Activated T-cell treated with anti-CD3 and anti-CD28 coated beads, Interleukin-2, amount 50 U/mL, for 48 hours (primary cell): ENCODE measurements at places on chromosomes 7 and 10.

GRCh38 chr7:73520673-73521635 lies 1.1 kb downstream of the BAZ1B start:
- DNase-seq = no peak

DNA sequence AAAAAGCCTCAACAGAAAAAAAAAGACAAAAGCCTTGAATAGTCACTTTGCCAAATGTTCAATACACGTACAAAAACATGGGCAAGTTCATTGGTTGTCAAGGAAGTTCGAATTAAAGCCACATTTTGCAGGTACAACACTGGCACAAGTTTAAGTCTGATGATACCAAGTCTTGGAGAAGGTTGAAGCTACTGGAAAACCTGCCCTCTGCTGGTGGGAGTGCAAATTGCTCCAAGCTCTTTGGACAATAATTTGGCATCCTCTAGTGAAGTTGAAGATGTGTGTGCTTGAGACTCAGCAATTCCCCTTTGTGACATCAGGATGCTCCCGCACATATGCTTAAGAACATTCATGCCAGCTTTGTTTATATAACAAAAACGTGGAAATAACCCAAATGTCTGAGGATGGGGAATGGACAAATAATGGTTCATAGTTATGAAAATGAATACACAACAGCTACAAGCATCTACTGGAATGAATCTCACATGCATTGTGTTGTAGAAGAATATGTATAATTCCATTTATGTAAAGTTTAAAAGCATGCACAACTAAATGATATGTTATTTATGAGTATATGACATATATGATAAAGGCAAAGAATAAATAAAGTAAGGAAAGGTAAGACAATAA lies 120.0 kb upstream of the PLPP4 start:
- DNase-seq = peak; percentile 74

DNA sequence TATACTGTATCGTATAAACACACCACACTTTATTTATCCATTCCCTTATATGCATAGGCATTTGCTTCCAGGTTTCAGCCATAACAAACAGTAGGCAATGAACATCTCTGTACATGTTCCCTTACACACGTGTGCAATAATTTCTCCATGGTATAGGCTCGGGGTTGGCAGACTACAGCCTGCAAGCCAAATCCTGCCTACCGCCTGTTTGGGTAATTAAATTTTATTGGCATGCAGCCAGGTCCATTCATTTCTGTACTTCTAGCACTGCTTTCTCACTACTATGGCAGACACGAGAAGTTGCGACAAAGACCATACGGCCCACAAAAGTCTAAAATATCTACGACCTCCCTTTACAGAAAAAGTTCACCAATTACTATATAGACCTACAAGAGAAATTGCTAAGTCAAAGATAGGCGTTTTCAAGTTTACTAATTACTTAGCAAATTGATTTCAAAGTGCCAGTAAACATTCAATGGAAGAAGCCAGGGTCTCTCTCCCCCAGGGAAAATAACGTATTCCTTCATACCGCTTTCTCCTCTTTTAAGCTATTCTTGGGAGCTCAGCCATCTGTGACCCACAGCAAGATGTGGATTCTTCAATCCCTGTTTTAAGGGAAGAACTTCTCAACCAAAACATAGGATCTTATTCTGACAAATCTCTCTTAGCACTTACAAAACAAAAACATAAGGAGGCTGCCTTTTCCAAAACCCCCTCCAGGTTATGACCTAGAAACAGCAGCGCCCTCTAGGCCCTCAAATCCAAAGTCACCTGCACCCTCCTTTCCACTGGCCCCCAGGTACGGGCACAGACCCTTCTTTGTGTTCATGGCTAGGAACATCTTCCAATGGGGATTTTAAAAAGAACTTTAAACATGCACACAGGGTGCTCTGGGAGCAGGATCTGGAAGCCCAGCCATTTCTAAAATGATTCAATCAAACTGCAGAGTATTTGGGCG lies 100.5 kb downstream of the FGFR2 start:
- DNase-seq = no peak

DNA sequence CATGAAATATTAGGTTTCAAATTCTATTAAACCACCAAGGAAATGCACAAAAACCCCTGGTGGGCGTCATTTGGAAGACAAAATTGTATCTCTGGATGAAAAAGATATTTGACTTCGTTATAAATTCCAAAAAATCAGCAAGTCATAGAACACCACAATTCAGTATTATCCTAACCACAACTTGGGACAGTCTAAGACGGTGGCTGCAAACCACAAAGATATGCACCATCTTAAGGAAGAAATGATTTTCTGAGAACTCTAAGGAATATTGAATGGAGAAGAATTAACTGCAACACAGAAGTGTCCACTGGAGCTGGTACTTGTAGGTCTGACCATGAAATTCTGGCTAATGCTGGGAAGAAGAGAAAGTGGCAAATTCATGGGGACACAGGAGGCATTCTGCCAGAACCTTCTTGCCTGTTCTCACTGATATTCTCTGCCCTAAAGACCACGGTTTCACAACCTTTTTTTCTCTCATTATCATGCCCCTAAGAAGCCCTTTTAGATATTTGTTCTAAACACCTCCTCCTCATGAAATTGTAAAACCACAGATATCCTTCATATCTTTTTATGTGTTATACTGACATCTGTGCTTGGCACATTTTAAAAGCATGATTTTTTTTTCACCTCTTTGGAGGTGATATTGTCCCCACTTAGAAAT lies 92.9 kb downstream of the SFMBT2 start:
- no peak for DNase-seq

DNA sequence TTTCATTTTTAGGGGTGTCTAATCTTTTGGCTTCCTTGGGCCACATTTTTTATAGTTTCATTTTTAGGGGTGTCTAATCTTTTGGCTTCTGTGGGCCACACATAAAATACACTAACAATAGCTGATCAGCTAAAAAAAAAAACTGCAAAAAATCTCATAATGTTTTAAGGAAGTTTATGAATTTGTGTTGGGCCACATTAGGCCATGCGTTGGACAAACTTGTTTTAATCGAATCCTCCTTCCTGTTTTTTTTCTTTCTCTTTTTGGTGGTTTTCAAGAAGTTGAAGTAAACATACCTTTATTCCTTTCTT lies 37.4 kb downstream of the ZNRF2 start:
- DNase-seq = no peak

DNA sequence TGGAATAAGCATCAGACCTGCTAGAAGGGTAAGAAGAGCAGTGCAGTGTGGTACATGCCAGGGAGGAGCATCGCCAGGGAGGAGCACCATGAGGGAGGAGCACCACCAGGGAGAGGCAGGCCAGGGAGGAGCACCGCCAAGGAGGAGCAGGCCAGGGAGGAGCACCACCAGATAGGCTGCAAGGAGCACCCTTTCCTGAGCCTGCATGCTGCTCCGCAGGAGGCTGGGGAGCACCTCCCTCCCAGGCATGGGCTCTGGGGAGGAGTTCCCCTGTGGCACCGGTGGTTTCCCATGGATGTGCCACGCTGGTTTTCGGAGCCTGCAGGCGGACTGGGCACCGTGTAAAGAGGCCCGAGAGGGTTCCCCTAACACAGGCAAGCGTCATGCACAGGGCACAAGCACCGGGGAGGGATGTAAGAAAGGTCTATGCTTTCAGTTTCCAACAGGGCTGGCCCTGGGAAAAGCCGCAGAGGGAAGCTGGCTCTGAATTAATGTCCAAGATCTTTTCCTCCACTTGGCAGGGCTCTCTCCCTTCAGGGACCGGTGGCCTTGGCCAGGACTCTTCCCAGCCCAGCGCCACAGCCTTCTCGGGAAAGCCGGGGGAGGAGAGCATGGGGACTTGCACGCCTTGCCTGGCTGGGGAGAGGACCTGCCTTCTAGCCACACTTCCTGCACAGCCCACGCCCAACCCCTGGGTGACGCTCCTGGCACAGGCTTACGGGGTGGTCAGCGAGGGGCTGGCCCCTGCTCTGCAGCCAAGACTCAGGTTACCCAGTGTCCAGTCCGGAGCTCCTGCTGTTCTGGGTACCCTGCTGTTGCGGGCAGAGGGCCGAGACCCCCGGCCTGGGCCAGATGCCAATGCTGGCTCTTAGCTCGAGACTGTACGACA lies 11.5 kb upstream of the GPER1 start:
- no peak for DNase-seq

- no peak for DNase-seq
Measured at GRCh38 chr10:404991-405390, 269.7 kb downstream of the ZMYND11 start.

DNA sequence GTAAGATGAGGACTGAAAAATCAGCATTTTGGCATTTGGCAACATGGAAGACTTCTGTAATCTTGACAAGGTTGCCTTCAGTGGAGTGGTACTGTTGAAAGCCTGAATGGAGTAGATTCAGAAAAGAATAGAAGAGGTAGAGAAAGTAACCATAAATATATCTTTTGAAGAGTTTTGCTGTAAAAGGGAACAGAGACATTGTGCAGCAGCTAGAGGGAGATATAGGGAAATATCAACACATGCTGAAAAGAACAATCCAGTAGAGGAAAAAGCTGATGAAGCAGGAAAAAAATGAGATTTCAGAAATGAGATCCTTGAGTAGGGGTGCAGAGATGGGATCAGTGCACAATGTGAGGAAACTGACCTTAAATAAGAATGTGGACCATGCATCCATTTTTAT lies 60.0 kb downstream of the RAPGEF5 start:
- no peak for DNase-seq

GRCh38 chr7:111827863-111828504 lies 265.7 kb upstream of the IMMP2L start:
- no peak for DNase-seq

GRCh38 chr7:55449205-55449991 lies 84.3 kb downstream of the LANCL2 start:
- DNase-seq = no peak

- no peak for DNase-seq
Measured at GRCh38 chr7:39613577-39613976, 9.8 kb upstream of the RALA start.

- DNase-seq = no peak
Measured at GRCh38 chr7:130841416-130841815, 107.4 kb upstream of the KLF14 start.

GRCh38 chr7:150877536-150877935 lies 25.2 kb downstream of the AOC1 start:
- DNase-seq = no peak

DNA sequence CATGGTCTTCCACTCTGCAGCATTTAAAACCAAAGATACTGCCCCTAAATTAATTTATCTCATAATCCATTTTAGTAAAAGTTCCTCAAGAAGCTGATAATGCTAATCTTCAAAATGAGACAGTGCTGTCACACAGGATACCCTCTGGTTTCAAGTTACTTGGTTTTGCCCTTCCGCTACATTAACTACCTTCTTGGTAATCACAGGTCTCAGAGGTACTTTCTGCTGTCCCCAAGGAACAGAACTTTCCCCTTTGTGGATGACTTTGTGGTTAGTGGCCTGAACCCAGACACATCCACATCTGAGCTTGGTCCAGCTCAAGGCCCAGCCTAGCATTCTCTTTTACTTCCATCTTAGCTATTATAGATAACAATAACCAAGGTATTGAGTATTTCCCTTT lies 88.8 kb upstream of the TMEM26 start:
- no peak for DNase-seq

- no peak for DNase-seq
Measured at GRCh38 chr10:91590904-91591796, 41.7 kb downstream of the PPP1R3C start.

DNA sequence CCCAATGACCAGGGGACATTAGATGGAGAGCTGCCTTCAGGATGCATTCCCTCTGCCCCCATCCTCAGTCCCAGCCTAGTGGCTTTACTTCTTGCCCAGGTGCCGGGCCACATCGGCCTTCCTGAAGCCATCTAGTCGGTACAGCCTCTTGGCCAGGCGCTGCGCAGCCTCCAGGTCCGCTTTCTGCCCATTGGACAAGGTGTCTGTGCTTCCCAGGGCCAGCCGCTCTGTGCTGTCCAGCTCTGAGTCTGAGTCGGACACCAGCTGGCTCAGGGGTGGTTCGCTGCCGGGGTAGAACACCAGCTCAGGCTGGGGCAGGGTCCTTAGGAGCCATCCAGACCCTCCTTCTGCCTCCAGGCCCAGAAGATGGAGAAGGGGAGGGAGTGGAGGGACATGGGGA lies 6.3 kb downstream of the PSD start:
- no peak for DNase-seq

DNA sequence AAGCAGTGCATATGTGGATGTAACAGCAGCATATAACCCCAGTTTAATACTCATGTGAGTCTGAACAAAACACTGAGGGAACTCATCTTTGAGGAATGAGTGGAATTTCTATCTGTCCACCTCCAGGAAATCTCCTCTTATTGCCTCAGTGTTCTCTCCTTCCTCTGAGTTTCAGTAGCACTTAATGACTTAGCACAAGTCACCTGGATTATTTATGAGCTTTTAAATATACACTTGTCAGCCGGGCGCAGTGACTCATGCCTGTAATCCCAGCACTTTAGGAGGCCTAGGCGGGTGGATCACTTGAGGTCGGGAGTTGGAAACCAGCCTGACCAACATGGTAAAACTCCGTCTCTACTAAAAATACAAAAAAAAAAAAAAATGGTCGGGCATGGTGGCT lies 4.3 kb downstream of the LRRC20 start:
- DNase-seq = no peak

DNA sequence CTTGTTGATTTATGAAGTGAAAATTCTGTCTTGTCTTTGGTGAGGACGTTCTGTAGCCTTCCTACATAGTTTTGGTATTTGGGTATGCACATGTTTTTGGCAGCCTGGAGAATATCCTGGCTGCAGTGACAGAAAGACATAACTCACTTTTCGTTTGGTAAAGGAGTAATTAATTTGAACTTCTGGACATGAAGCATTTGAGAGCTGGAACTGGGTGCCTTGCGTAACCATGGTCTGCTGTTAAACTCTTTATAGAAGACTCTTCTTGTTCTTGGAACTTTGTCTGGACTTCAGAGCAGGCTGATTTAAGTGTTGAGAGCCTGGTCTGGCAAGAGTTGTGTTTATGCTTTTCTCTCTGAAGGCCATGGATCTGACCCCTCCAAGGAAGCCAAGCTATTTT lies 231.3 kb downstream of the LRMDA start:
- DNase-seq = no peak

DNA sequence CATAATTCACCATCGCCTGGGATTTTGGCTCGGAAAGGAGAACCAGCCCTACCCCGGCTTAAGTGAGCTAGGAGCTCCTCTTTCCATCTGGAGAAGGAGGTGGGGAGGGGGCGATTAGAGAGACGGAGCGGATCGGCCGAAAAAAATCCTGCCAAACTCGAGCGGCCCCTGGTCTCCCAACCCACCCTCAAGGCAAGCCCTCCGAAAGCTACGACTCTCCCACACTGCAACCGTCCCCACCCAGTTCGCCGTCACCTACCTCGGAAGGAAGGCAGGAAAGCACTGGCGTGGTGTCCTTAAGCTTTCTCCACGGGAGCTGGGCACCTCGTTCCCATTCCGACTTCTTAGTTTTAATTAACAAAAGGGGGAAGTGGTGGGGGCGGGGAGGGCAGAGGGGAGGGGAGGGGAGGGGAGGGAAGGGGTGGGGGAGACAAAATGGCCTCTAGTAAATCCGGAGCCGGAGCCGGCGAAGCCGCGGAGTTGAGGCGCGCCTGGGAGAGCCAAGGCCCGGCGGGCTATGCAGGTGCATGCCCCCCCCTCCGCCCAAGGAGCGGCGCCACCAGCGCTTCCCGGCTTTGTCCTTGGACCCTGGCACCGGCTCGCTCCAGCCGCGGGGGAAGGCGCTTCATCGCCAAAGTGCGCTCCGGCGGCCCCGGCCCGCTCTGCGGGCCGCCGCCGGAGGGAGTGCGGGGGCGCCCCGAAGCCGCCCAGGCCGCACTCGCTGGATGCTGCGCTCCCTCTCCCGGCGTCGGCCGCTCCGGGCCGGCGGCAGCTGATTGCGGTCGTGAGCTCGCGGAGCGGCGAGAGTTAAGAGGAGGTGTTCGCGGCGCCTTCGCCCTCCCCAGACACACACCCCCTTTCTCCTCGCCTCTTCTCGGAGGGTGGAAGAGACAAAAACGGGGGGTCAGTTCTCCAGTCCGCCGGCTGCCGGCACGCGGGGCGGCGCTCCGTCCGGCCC lies at the start of gene LRRC4:
TSS of gene LRRC4 (minus strand) at position 784 of the 958 bp plus-strand sequence. CDS start 797 bp downstream, outside the sequence.
- peak; percentile 48 for DNase-seq
